ENCODE measurements at places on chromosomes 1 and 21.
A peak's percentile ranks its signal among the peaks of the same experiment; 100 is the strongest.

GRCh38 chr1:35569936-35570335 is 3.2 kb upstream of the TFAP2E start:
- no peak for DNase-seq

- DNase-seq: no peak
Measured at GRCh38 chr1:203544978-203545816, 51.2 kb downstream of the OPTC start.

GRCh38 chr1:234725177-234726132 is 115.5 kb upstream of the IRF2BP2 start:
- DNase-seq: no peak

DNA sequence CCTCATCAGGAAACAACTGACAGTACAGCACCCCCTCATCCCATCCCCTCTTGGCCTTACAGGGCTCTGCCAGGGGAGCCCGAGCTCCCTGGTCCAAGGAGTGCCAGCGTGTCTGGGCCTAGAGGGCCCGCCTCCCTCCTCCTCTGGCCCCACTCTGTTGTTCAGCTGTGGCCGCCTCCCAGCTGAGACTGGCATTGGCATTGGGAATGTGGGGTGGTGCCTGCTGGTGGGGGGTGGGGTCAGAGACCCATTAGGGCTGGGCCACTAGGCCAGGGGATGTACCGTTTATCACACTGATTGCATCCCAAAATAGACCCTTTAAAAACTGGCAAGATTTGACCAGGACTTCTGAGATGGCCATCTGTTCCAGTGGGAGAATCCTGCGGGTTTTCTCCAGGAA is 1.4 kb downstream of the LDLRAP1 start:
- no peak for DNase-seq

GRCh38 chr1:188386161-188386560 is 1557.4 kb downstream of the PLA2G4A start:
- no peak for DNase-seq

DNA sequence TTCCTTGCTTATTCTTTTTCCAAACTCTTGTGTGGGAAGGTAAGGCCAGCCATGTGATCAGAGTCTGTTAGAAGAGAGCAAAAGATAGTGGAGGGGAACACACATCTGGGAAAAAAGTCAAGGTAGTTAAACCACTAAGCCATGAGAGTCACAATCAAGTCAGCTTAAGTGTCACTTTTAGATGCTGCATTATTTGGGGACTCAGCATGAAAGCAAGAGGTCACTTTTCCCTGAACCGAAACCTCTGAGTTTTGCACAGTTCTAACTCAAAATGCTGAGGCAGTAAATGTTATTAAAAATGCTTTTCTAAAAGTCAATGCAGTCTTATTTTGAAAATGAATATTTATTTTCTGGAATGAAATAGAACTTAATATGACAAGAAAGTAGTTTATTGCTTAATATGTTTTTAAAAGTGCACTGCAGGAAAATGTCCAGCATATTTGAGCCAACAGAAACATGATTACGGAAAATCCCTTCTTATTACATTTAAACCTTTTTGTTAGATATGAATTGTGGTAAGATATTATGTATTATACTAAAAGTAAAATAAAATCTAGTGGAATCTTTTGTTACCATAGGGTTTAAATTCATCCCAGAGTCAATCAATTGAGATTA is 69.3 kb downstream of the RBM11 start:
- no peak for DNase-seq

DNA sequence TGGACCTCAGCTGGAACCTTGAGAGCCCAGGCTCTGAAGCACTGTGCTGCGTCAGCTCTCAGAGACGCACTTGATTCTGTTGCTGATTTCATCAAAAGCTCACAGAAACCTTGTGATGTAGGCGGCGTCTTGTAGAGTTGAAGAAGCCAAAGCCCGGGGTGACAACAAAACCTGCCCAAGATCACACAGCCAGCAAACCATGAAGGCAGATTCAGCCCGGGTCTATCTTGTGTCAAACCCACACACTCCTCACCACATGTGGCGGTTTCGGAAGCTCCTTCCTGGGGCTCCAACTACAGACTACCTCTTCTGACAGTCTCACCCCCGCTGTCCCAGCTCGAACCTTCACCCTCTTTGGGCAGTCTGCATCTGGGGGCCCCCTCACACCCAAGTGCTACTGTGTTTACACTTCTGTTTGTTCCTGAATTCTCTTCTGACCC is 50.4 kb downstream of the TENT5C start:
- no peak for DNase-seq

- no peak for DNase-seq
Measured at GRCh38 chr1:221925947-221926346, 184.1 kb upstream of the DUSP10 start.

DNA sequence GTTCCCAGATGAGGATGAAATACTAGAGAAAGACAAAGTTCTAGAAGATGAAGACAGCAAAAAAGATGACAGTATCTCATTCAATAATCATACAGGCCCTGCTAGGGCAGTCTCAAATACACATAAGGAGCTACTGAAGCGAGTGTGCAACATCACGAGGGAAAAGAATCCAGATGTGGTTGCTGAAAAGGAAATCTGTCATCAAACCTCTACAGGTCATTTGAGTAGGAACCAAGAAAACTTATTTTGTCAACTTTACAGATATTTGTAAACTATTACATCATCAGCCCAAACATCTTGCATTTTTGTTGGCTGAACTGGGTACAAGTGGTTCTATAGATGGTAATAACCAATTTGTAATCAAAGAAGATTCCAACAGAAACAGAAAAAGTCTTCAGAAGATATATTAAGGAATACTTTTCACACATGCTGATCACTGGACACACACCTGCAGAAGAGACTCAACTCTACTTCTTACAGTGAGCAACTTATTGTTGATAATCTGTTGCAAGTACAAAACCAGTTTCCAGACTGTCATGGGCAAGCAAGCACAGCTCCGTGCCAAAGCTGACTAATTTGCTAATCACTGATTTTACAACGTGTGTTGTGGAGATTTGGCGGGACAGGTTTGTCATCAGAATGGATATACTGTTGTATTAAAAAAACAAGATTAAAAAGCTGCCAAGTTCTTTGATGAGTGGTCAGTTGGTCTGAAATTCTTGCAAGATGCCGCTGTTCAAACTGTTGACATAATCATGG is 42.1 kb downstream of the TRIM33 start:
- DNase-seq: no peak

DNA sequence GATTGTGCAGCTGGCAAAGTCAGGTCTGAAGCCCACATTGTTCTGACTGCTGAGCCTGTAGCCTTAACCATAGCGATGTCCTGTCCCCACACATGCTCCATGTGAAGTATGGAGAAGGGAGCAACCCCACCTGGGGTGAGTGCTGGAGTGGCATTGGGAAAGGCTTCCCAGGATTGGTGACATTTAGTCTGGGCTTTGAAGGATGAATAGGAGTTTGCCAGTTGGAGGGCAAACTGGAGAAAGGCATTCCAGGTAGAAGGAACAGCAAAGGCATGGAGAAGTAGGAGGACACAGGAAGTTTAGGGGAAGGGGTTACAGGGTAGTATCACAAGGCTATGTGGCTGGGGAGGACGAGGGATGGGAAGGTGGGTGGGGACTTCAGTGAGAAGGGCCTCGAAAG is 7.3 kb upstream of the LDLRAP1 start:
- DNase-seq: no peak

- peak; percentile 46 for DNase-seq
Measured at GRCh38 chr1:29579821-29580425, 343.6 kb downstream of the PTPRU start.

GRCh38 chr1:205015241-205015640 is 27.8 kb upstream of the CNTN2 start:
- no peak for DNase-seq

- no peak for DNase-seq
Measured at GRCh38 chr21:29697555-29698193, 242.1 kb downstream of the GRIK1 start.

DNA sequence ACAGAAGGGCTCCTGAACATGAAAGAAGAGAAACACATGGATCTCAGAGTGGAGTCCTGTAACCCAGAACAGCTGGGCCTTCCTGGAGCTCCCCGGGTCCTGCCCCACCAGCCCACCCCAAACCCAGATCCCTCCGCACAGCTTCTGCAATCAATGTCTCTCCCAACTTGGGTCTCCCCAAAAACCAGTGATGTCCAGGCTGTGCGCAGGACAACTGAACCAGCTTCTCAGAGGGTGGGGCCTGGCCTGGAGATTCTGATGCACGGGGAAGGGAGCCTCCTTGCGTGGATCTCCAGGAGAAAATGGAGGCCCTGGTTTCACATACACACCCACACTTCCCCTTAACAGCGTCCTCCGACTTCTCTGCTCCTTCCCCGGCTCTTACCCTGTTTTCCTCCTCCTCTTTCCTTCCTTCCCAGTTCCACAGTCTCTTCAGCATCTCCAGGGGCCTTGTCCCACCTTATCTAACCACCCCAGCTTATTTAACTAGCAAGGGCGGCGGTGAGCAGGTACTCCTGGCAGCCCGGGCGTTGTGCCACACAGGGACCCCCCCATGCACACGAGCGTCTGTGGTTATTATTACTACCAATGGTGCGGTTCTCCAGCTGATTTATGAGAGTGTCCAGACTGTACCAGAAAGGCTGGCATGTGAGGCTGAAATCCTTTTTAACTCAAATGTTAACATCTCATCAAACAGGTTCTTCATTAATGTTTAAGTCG is 11.2 kb upstream of the MX2 start:
- no peak for DNase-seq

DNA sequence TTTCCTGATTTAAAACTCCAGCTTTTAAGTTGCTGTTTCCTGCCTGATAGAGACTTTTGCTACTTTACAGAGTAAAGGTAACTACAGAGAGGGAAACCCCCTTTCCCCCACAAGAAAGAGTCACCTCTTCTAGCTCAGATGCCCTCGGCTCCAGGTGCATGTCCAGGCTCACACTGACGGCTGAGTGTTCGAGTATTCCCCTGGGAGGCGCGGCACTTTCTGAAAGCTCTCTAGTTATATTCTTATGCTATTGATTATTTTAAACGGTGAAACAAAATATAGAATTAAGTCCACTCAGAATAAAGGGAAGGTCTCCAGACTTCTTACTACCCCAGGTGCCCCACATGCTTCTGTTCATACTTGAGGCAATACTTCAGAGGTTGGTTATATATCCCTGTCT is 160.3 kb upstream of the FMN2 start:
- DNase-seq: no peak

- DNase-seq: no peak
Measured at GRCh38 chr1:3697104-3697503, 44.8 kb downstream of the TP73 start.

DNA sequence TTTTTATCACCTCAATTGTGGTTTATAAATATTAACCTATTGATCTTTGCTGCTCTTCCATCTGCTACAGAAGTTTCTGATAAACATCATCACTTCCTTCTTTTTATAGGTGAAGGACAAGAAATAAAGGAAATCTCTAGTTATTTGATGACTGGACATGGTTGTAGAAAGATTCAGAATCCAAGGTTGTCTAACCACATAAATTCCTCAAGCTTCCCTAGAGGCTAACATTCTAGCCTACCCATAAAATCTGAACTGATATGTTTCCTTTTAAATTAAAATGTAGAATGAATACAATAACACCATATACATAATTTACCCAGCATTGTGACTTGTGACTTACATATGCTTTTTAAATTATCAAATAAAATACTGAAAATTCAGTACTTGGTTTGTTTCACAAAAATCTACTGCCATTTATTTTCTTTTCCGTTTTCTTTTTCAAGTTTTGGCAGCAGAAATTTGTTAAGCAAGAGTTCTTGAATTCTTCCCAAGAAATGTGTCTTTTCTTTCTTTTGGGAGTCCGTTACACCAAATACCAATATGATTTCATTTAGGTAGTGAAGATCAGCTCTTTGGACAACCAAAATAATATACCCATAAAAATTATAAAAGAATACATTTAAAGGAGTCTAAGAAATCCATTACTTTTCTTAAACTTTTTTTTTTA is 513.2 kb upstream of the ADGRL2 start:
- DNase-seq: no peak

DNA sequence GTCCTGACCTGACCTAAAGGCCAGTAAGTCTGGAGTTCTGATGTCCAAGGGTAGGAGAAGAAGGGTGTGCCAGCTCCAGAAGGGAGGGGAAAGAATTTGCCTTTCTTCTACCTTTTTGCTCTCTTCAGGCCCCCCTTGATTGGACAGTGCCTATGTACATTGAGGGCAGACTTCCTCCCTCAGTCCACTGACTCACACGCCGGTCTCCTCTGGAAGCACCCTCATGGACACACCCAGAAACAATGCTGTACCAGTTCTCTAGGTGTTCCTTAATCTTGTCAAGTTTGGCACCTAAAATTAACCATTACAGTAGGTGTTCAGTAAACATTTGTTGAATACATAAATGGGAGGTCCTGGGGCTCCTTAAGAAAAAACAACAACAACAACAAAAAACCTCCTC is 51.0 kb upstream of the POU2F1 start:
- no peak for DNase-seq

DNA sequence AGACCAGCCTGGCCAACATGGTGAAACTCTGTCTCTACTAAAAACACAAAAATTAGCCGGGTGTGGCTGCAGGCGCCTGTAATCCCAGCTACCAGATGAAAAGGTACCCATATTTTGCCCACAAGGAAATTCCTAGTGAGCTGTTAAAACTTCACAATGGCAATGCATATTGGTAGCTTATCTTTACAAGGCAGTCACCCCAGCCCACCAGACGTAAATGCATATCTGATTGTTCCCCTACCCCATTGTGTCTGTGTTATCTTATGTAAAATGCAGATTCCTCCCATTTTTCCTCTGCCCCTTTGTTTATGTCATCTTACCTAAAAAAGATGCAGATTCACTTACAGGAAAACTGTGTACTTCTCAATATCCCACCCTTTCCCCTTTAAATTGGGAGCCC is 103.1 kb upstream of the SLC2A1 start:
- no peak for DNase-seq

DNA sequence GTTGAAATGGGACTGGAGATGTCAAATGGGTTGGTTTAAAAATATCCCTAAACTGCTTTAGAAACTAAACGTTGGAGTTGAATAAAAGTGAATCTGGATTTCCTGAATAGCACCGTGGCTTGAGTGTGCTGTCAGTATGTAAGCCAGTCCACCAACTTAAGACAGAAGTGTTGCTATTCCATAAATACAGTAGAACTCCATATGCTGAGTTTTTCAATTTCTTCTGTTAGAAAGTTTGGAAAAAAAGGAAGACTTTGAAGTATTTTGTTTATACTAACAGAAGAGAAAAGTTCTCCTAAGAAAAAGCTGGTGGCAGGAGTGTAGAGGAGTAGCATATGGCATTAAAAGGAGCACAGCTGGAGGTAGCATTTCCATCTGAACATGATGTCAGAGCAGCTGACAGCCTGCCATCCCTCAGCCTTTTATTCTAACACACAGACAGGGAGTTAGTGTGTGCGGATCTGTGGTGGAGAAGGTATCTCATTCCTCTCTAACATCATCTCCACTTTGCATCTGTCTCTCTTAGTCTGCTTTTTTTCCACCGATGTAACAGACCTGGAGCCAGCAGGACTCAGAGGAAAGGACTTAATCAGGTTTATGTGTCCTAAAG is at the start of gene ZBTB18:
Gene ZBTB18 (plus strand): TSS at position 449 of the 610 bp plus-strand sequence. CDS start 149 bp downstream, at position 598.
- DNase-seq: peak; percentile 47

DNA sequence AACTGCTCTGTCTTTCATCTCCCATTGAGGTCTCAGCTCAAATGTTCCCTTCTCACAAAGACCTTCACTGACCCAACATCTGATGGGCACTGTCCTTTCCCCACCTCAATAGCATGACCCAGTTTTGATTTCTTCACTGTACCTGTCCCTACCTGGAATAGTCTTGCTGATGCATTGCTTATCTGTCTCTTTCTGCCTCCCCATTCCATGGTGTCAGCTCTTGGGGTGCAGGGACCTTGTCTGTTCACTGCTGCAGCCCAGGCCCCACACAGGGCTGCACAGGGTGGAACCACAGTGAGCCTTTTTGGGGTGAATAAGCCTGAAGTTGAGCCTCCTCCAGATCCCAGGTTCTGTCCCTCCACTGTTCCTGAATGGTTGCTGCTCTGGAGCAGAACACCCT is 414.9 kb downstream of the PTPRU start:
- no peak for DNase-seq
